Fibroblast of upper back skin (primary cell): ENCODE measurements at places on chromosomes 3 and 15.

DNA sequence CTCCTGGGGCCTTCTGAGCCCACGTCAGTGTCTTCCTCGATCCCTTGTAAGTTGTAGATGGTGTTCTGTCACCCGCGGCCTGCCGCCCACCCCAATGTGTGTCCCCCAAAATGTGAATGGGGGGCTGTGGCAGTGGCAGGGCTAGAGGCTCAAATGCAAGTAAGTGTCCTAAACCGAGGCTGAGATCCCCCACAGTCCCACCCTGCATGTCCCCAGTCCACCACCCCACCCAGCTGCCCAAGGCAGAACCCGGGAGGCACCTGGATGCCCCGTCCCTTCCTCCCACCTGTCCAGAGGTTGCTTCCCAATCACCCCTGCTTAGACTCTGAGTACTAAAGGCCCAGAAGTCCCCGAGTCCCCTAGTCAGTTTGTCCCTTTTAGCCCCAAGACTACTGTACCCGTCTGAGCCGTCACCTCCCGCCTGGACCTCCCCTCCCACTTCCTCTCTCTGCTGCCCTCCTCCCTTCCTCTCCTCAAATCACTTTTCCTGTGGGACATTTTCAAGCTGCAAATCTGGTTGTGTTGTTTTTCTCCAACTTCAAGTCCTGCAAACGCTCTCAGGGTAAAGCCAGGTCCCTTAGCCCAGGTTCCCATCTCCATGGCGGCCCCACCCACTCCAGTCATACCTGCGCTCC is 11.8 kb upstream of the PLXND1 start:
- DNase-seq = no peak

- DNase-seq = no peak
Measured at GRCh38 chr15:46222826-46223225, 588.0 kb downstream of the SQOR start.

- no peak for DNase-seq
Measured at GRCh38 chr3:21718943-21719591, 31.9 kb downstream of the ZNF385D start.

- peak; percentile 78 for DNase-seq
Measured at GRCh38 chr3:8589880-8590556, 54.6 kb downstream of the SSUH2 start.

- DNase-seq = no peak
Measured at GRCh38 chr3:9666704-9667445, 17.6 kb downstream of the MTMR14 start.

GRCh38 chr15:100779331-100780207 is 100.1 kb upstream of the ALDH1A3 start:
- DNase-seq = no peak

GRCh38 chr15:84979651-84980050 is 2.0 kb upstream of the PDE8A start:
- no peak for DNase-seq

DNA sequence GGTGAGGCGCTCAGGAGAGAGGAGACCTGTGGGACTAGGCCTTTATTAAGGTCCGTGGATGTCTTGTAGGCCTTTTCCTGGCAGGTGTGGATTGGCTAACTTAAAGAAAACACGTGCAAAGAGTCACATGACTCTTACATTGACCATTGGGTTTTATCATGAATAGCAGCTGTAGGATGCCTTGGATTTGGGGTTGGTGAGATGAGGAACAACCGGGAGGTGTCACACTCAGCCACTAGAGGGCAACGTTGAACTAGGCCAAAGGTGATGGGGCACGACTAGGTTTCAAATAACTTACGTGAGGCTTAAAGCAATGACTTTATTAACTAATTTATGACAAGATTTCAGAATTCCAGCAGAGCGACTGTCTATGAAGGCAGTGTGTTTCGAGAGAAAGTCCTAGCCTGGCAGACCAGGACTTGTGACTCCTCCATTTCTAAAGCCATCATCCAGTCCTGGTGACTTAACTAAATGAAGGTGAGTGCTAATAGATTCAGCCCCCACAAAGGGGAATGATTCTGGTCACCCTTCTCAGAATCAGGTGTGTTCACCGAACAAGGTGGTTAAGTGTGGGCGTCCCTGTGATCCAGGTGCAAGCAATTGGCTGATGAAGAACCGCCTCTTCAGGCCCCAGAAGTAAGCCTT is 345.6 kb downstream of the MCTP2 start:
- DNase-seq = peak; percentile 4

GRCh38 chr3:31448035-31448881 is 84.5 kb upstream of the STT3B start:
- DNase-seq = no peak

- DNase-seq = no peak
Measured at GRCh38 chr3:66489581-66489980, 11.2 kb downstream of the LRIG1 start.

DNA sequence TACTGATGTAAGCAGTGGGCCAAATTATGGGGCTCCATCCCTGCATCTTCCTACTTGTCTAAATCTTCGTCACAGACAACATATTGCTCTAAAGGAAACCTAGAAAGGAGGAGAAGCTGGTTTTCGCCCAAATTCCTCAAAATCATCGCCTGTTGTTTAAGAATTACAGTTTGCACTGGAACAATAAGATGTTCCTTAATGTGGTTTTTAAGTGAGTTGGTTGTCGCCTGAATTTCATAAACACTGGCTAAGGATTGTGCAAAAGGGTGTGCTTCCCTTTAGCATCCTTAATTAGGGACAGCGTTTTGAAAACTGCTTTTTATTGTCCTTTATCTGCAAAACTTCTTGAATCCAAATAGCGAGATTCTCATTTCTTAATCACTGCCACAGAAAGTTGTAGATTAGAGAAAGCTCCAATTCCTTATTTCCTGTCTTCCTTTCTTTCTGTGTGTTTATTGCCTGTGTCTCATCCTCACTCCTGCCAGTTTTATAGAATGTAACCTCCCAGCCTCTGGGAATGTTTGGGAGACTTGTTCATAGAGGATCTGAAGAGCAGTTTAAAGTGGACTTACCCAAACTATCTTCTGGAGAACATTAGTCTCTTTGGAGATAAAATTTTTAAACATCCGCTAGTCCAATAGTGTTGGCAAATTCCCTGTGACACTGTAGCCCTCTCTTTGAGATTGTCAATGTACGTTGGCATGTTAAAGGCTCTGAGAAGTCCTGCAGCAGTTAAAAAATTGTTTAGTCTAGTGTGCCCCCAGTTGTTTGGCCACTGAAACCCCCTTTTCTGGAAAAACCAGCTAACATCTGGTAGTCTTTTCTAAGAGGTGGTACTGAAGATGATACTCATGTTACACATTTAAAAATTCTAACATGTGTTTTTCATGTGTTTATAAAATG is 50.4 kb downstream of the FLNB start:
- DNase-seq = peak; percentile 89

- peak; percentile 35 for DNase-seq
Measured at GRCh38 chr3:195001961-195002861, 268.7 kb downstream of the XXYLT1 start.

GRCh38 chr15:56261854-56262509 is 18.3 kb upstream of the RFX7 start:
- DNase-seq = no peak

- peak; percentile 41 for DNase-seq
Measured at GRCh38 chr3:168847291-168847883, 751.7 kb upstream of the GOLIM4 start.

GRCh38 chr3:174498638-174499037 is 360.5 kb upstream of the NAALADL2 start:
- peak; percentile 57 for DNase-seq

GRCh38 chr3:130539005-130539404 is 22.0 kb downstream of the COL6A6 start:
- DNase-seq = peak; percentile 39

GRCh38 chr3:41477399-41478014 is 278.2 kb downstream of the CTNNB1 start:
- no peak for DNase-seq

GRCh38 chr3:134374791-134375581 is 739 bp upstream of the AMOTL2 start:
- DNase-seq = no peak

- no peak for DNase-seq
Measured at GRCh38 chr3:129616291-129616690, 9.8 kb upstream of the PLXND1 start.

- no peak for DNase-seq
Measured at GRCh38 chr3:52248165-52248541, 2.6 kb downstream of the PPM1M start.

GRCh38 chr3:163327086-163327485 is 1751.2 kb downstream of the SI start:
- no peak for DNase-seq

DNA sequence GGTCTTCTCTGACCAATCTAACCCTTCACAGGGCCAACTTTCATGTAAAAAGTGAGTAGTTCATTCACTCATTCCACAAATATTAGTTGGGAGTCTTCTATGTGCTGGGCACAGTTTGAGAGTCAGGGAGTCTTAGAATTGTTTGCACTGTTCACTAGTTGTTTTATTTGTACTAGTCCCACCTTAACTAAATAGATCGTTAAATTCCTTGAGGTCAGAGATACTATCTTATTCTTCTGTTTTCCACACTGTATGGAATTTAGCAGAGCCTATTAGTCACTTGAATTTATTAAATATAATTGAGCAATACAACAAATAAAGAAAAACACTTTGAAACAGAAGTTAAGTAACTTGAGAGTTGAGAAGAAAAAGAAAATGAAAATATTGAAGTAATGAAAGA is 40.8 kb upstream of the SPTSSB start:
- DNase-seq = no peak

GRCh38 chr3:154135511-154136173 is 14.5 kb downstream of the ARHGEF26 start:
- DNase-seq = no peak

- DNase-seq = no peak
Measured at GRCh38 chr3:165805946-165806561, 31.2 kb downstream of the BCHE start.

GRCh38 chr3:27914199-27914598 is 192.1 kb upstream of the EOMES start:
- peak; percentile 1 for DNase-seq

GRCh38 chr3:69568458-69568857 is 170.8 kb upstream of the MITF start:
- DNase-seq = peak; percentile 1

GRCh38 chr15:74537736-74538135 is 3.3 kb upstream of the ARID3B start:
- no peak for DNase-seq

GRCh38 chr15:76942331-76942730 is 10.8 kb downstream of the RCN2 start:
- no peak for DNase-seq

GRCh38 chr15:82105451-82106215 is 59.8 kb upstream of the MEX3B start:
- DNase-seq = peak; percentile 89

GRCh38 chr3:72888546-72889309 is 882 bp downstream of the GXYLT2 start:
- peak; percentile 34 for DNase-seq

DNA sequence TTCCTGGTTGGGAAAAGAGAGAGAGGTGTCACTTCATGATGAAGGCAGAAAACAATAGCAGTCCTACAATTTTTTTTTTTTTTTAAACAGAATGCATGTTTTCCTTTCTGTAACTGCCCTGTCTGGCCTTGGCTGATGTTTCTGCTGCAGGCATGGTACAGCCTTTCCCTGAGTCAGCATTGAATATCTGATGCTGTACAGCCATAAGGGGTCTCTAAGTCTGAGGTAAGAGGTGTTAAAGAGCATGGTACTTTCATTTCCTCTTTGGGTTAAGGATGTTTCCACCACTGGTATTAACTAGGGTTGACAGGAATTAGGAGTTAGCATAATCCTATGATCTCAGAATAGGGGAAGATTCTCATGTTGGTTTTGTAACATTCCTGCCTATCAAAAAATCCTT is 147.4 kb downstream of the CHST2 start:
- no peak for DNase-seq

- no peak for DNase-seq
Measured at GRCh38 chr3:188855675-188856074, 316.1 kb upstream of the TPRG1 start.

DNA sequence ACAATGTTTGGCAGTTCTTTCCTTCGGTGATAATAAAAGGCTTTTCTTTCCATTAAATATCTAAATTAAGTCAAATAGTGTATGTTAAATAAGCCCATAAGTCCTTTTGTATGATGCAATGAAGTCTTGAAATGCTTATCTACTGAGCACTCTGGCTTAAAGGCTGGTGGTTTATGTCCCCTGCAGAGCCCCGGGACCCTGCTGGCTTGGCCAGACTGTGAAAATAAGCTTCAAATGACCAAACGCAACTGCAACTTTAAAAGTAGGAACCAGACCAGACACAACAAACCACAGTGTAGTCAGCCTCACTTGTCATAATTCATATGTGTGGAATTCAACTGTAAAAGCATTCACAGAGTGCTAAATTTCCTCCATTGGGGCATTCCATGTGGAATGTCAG is 72.5 kb downstream of the FOXP1 start:
- peak; percentile 100 for DNase-seq

- DNase-seq = peak; percentile 60
Measured at GRCh38 chr3:129554356-129555152, 11.6 kb downstream of the H1-8 start.

DNA sequence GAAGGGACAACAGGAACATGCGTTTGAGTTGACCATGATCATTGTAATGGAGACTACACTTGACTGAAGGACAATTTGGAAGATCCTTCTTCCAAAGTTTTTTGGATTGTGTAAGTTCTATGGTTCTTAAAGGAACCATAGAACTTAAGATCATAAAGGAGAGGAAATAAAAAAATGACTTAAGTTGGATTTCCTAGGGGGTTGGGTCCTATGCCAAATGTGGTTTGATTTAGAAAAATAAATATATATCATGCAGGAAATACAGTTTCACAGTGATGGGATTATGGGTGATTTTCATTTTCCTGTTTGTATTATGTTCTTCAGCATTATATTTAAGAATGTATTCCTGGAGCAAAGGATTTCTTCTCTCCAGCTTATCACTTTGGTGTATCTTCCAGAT is 305.5 kb upstream of the DPH6 start:
- DNase-seq = peak; percentile 43

GRCh38 chr3:46928282-46928681 is 48.3 kb downstream of the CCDC12 start:
- DNase-seq = no peak

DNA sequence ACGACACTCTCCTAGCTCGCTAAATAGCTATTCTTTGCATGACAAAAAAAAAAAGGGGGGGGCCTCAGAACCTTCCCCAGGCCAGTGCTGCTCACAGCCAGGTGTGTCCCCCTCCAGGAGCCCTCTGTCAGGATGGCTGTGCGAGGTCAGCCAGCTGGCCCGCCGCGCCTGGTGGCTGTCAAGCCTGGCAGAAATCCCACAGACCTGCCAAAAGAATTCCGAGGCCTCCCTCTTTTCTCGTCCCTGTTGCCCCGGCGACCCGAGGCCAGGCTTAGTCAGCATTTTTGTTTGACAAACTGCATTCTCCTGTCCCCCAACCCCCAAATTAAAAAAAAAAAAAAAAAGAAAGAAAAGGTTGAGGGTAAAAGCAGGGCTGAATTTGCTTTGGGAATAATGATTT is 61.9 kb downstream of the TM4SF4 start:
- DNase-seq = peak; percentile 73
